Left lung (tissue), 14 donors: ENCODE measurements at places on chromosomes 2 and 18. TPM values are rescaled to one million over a fixed set of nuclear protein-coding genes. Genes with fewer than 3 reads are reported as not detected.

Gene NT5C1B
- not detected for total RNA-seq

DNA sequence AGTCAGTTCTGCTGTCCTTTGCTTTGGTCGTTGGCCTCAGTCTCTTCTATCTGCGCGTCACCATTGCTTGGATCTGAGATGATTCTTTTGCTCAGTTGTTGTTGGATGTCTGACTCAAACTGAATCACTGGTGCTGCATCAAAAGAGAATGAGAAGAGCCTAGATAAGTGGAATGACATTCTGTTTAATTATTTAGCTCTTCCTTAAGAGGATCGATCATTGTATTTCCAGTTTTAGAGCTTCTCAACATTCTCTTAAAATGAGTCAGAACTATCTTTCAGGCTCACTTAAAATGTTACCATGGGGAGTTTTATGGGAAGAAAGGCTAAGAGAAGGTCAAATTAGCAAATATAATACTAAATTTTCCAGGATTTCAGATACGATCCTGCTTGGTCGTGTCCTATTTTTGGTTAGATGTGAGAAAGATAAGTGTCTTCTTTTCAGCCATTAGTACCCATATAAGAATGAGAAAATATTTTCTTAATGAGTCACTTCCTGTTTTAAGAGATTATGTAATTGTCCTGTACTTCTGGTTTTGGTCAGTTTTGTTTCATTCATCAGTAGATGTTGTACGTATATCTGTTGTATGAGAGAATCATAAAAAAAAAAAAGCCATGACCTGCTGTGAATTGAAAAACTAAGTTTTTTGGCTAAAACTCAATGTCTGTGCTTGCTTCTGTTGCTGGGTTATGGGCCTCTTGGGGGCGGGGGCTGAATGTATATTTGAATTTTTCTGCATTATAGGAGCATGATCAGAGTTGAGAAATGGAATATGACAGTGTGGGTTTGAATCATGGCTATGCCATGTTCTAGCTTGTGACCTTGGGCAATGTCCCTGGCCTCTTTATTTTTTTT lies 31.6 kb upstream of the CASP10 start:
- H3K27me3 ChIP-seq: no peaks in the 10 kb centered on the region
- H3K27ac ChIP-seq: peak overlapping the region; percentile 91
- peaks cover 93% of the 10 kb centered on the region for H3K4me1 ChIP-seq

- DNase-seq: no peak
- no peaks in the 10 kb centered on the region for H3K4me1 ChIP-seq
- H3K36me3 ChIP-seq: no peaks in the 10 kb centered on the region
These were observed 35.9 kb upstream of the SCN9A start for GRCh38 chr2:166411473-166412230.

DNA sequence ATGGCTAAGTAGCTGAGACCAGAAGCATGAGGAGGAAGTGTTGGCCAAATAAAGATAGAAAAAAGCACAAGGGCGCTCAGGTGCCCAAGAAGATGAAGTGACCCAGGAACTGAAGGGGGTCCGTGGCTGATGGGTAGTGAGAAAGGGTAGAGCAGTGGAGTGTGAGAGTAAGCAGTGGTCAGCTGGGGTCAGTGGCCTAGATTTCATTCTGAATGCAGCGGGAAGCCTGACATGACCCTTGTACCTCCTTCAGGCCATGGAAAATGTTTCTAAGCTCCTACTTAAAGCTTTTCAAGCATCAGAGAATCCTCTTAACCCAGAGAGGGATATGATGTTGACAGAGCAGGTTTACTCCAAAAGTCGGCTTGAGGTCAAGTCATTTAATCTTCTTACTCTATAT lies 89.0 kb upstream of the UNC80 start:
- DNase-seq: no peak
- H3K4me3 ChIP-seq: no peak overlapping the region
- no peak overlapping the region for H3K27ac ChIP-seq
- H3K4me1 ChIP-seq: no peaks in the 10 kb centered on the region

GRCh38 chr2:121771976-121772742 lies 16.7 kb downstream of the TSN start:
- H3K4me1 ChIP-seq: no peaks in the 10 kb centered on the region
- H3K36me3 ChIP-seq: no peaks in the 10 kb centered on the region
- H3K4me3 ChIP-seq: no peak overlapping the region
- H3K27ac ChIP-seq: no peak overlapping the region
- H3K27me3 ChIP-seq: no peaks in the 10 kb centered on the region

DNA sequence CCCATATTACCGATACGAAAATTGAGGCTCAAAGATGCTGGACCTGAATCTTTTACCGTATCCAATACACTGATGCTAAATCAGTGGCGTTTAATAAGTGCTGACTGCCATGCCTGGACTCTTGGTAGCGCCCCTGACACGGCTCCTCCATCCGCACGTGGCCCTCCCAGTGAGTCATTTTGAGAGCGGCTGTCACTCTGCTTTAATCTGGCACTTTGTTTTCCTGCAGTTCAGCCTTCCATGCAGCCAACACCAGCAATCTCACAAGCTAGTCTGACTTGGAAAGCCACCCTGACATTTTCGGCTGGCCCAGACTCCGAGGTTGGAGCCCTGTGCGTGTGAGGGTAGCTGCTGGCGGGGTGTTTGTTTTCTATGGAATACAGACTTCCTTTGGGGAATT lies 155.1 kb upstream of the LMAN1 start:
- H3K27me3 ChIP-seq: no peaks in the 10 kb centered on the region
- peak; percentile 72 for DNase-seq
- no peak overlapping the region for H3K4me3 ChIP-seq
